ENCODE measurements at places on chromosomes 1 and 21.

DNA sequence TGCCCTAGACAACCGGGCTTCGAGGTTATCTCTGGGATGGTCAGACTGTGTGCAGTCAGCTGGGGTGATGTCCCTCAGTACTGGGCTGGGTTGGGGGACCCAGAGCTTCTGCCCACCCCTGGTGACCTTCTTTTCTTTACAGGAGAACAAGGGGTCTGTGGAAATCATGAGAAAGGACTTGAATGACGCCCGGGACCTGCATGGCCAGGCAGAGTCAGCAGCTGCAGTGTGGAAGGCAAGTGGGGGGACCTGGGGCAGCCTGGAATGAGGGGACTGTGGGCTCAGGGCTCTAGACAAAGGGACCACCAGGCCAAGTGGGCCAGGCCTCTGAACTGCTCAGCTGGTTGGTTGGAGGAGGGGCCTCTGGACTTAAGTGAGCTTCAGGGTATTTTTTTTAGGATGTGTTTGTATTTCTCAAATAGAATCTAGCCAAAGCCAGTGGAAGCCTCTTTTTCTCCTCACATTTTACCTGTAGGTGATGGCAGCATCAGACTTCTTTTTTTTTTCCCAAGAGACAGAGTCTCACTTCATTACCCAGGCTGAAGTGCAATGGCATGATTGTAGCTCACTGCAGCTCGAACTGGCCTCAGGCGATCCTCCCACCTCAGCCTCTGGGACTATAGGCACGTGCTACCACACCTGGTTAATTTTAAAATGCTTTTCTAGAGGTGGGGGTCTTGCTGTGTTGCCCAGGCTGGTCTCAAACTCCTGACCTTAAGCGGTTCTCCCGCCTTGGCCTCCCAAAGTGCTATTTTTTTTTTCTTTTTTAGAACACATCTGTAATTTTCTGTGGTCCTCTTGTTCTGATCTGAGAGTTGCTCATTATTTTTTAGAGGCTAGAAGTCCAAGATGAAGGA lies 1.9 kb downstream of the RNF187 start:
- no peak for DNase-seq

- DNase-seq = peak; percentile 26
Measured at GRCh38 chr1:6392809-6393399, 663 bp downstream of the ACOT7 start.

DNA sequence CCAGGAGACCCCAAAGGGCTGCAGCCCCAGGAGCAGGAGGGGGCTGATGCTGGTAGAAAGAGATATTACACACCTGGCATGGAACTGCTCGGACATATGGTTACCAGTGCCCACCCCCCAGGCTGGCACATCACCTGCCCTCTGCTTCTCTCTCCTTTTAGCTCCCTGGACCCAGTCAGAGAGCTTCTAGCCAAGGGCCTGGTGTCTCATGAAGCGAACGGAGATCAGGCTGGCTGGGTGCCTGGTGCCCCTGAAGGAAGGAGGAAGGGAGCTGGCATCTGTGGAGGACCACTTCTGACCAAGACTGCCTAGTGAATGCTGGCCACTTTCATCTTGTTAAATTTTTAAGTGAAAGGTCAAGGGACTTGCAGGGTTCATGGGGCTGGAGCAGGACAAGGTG lies 53.1 kb downstream of the FOXO6 start:
- no peak for DNase-seq

GRCh38 chr1:228323401-228323800 lies 83.2 kb downstream of the TRIM11 start:
- no peak for DNase-seq

DNA sequence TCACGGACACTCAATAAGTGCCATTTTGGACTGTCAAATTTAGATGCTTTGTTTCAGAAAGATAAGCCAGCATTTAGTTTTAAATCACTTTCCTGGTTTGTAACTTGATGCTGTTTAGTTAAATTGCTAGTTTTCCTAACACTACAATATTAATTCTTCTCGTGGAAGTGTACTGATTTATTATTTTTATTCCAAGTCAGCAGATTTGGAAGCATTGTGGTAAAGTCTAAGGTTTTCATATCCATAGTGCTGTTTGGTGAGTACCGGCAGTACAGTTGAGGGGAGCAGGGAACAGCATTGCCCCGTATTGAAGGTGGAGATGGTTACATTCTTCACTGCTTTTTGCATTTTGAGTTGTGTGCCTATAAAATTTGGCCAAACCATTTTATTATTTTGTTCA lies 36.3 kb downstream of the S100B start:
- DNase-seq = no peak

GRCh38 chr1:150928286-150928685 lies 2.1 kb downstream of the SETDB1 start:
- no peak for DNase-seq

- DNase-seq = no peak
Measured at GRCh38 chr1:3227893-3228292, 158.9 kb downstream of the PRDM16 start.

- DNase-seq = no peak
Measured at GRCh38 chr21:34878501-34878900, 170.6 kb downstream of the RUNX1 start.

DNA sequence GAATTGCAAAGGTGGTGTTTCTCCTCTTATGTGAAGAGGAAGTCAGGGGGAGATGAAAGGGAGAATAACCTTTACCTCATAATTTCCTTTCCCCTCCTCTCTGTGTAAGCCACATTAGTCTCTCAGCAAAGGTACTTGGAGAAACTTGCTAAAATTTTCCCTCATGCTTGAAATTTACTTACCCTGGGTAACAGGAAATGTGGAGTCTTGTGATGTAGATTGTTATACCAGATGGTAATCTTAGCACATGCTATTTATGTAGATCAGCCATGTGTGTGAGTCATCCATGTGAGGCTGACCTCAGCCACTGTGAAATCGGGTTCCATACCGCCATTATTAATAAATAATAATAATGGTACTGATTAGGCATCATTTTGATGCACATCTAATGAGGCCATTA lies 128.4 kb downstream of the TGFB2 start:
- no peak for DNase-seq

DNA sequence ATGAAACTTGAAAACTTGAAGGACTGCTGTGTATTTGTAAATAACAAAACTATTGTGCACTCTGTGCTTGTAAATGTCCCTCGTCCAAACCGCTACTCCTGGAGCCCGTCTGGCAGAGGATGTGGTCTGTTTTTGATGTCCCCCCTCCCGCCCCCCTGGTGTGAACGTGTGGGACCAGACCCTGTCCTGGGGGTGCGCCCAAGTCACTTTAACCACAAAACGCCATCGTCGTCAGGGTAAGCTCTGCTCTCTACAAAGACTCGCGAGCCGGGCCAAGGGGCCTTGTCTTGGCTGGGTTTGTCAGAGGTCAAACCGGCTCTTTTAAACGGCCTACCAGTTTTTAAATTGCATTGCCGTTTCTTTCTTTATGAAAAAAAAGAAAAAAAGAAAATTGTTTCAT lies 87.4 kb upstream of the TMEM51 start:
- DNase-seq = no peak

DNA sequence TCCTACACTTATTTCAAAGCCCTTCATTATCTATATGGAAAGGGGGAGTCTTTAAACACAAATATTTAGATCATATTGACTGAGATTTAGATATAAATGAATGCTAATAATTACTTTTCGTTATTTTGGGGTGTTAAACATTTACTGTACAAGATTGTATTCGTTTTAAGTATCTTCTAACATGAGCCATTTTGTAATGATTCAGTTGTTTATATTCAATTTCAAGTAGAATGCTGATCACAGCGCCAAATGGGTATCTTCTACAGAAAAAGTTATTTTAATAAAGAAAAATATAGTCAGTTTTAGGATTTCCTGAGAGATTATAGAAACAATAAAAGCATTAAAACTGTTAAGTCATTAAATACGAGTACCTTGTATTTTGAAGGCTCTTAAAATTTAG lies 104.5 kb upstream of the HNRNPU start:
- DNase-seq = no peak

DNA sequence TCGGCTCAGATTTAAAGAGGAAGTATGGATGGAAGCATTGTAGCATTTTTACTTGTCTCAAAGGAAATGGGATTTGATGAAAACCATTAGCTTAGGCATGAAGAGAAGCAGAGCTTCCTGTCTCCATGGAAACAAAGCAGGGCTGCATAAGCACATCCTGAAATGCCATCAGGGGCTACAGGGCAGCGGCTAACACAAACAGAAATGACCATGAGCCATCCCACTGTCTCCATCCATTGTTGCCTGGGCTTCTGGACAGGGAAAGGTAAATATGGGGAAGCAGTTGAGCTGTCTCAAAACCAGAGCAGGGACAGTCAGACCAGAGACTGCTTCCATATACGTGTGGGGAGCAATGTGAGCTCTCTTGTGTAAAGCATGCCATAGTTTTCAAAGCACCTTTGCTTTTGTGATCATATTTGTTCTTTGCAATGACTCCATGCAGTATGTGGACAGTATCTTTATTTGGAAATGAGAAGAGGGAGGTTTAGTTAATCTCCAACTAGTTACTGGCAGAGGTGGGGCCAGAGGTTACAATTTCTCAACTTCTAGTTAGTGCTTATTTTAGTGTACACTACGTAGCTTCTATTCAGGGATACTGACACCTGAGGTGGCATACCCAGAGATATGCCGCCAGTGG lies 176.1 kb downstream of the CACNA1E start:
- DNase-seq = no peak

- DNase-seq = no peak
Measured at GRCh38 chr1:37978541-37978940, 11.3 kb downstream of the SF3A3 start.

DNA sequence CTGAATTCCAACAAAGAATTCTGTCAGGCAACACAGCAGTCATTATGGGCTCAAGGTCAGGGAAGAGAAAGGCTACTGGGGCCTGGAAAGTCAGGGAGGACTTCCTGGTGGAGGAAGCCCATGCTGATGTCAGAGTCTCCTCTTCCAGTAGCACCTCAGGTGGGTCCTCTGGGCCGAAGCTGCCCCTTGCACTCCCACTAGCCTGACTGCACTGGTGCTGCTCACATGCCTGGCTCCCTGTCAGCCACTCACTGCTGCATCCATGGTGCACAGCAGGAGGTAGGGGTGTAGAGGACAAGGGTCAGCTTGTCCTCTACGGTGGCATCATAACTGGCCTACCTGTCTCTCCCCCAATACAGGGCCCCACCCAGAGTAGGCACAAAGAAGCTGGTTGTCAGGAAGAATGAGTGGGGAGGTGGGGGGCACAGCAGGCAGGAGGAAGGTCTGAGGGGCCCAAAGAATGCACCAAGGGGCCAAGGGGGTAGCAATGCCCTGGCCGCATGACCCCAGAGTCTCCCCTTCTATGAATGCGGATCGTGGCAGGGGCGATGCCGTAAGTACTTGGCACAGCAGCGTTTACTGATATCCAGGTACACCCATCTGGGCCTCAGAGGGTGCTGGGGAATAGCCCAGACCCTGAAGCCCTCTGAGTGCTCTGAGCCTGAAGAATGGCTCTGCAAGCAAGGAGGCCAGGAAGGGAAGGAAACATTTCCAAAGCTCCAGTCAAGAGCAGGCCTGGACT lies 80.3 kb downstream of the GLIS1 start:
- no peak for DNase-seq

DNA sequence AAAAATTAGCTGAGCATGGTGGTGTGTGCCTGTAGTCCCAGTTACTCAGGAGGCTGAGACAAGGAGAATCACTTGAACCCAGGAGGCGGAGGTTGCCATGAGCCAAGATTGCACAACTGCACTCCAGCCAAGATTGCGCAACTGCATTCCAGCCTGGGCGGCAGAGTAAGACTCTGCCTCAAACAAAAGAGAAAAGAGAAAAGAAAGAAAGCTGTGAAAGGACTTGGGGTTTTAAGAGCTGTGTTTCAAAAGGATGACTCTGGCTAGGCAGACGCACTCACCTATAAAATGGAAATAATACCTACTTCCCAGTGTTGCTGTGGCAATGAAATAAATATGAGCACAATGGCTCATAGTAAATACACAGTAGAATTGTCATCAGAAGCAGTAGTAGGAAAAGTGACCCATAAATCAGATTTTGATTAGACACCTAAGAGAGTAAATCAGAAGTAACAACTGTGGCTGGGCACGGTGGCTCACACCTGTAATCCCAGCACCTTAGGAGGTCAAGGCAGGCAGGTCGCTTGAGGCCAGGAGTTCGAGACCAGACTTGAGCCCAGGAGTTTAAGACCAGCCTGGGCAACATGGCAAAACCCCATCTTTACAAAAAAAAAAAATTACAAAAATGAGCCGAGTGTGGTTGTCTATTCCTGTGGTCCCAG lies 45.9 kb upstream of the PUM1 start:
- no peak for DNase-seq

GRCh38 chr1:186231861-186232436 lies 143.1 kb downstream of the TPR start:
- no peak for DNase-seq

DNA sequence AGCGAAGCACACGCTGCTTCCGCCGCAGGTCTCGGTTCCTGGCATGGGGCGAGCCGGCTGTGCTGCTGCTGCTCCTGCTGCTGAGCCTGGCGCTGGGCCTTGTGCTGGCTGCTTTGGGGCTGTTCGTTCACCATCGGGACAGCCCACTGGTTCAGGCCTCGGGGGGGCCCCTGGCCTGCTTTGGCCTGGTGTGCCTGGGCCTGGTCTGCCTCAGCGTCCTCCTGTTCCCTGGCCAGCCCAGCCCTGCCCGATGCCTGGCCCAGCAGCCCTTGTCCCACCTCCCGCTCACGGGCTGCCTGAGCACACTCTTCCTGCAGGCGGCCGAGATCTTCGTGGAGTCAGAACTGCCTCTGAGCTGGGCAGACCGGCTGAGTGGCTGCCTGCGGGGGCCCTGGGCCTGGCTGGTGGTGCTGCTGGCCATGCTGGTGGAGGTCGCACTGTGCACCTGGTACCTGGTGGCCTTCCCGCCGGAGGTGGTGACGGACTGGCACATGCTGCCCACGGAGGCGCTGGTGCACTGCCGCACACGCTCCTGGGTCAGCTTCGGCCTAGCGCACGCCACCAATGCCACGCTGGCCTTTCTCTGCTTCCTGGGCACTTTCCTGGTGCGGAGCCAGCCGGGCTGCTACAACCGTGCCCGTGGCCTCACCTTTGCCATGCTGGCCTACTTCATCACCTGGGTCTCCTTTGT lies 2.6 kb downstream of the TAS1R3 start:
- DNase-seq = no peak

- no peak for DNase-seq
Measured at GRCh38 chr1:241999026-241999425, at the start of gene MAP1LC3C. MAP1LC3C (minus strand) TSS chr1:241999098; CDS start chr1:241999008, 90 bp downstream.

DNA sequence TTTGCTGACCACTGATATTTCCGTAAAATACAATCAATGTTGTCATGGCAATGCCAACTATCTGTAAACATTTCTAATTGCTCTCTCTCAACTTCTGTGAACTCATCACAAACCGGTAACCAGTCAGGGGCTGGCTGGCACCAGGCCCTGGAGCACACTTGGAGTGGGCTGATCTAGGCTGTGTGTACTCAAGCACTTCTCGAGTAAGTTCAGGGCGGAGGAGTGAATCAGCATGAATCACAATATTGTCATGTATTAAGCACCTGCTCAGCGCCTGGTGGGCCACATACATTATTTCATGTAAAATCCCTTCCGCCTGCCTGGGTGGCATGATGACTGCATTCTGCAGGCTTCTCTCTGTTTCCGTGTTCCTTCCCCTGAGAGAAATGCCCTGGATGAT lies 212.4 kb downstream of the FOXD2 start:
- DNase-seq = no peak

GRCh38 chr1:101902199-101902598 lies 94.5 kb downstream of the OLFM3 start:
- no peak for DNase-seq

Data from neural crest cell (in vitro differentiated cells).